ENCODE measurements at places on chromosomes 4 and X. TPM values are rescaled to one million over a fixed set of nuclear protein-coding genes. Genes with fewer than 3 reads are reported as not detected.

CXCL11 gene
- total RNA-seq: 1.2 TPM

GLA gene
- total RNA-seq: 19.9 TPM

STIM2 gene
- total RNA-seq: 30.5 TPM

LAS1L gene
- 35.0 TPM for total RNA-seq

SMARCA1 gene
- total RNA-seq: 50.3 TPM

- DNase-seq: peak; percentile 72
Observed at GRCh38 chr4:99383833-99384392, 31.4 kb upstream of the ADH1C start.

- no peak for DNase-seq
Observed at GRCh38 chr4:146346276-146346675, 131.9 kb downstream of the REELD1 start.

DNA sequence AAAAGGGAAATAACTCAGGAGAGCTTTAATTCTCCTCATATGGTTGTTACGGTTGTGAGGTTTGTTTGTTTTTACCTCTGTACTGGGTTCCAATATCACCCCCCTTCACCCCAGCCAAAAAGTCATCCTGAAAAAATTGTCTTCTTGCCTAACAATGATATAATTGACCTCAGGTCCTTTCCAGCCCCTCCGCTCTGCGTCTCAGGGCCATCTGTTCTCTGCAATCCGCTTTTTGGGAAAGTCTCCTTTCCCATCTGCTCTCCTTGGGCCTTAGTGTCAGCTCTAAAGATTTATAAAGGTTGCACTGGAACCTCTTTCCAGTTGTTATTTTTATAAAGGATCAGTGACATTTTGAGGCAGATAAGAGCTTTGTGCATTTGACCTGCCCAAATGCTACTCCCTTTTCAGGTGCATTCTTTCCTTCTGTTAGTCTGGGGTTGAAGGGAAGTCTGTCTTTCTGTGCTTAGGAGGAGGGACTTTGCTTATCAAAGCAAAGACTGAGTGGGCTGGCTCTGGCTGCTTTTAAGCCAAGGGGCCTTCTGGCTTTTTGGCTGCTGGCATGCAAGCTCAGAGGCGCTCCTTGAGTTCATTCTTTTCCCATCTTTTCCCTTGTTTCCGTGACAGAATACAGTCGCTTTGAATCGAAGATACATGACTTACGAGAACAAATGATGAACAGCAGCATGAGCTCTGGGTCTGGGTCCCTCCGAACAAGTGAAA is 34.1 kb downstream of the DLG3 start:
- no peak for DNase-seq

- no peak for DNase-seq
Observed at GRCh38 chrX:109372716-109373115, 109.2 kb downstream of the GUCY2F start.

GRCh38 chrX:47191331-47191730 is 2.3 kb upstream of the UBA1 start:
- DNase-seq: no peak

DNA sequence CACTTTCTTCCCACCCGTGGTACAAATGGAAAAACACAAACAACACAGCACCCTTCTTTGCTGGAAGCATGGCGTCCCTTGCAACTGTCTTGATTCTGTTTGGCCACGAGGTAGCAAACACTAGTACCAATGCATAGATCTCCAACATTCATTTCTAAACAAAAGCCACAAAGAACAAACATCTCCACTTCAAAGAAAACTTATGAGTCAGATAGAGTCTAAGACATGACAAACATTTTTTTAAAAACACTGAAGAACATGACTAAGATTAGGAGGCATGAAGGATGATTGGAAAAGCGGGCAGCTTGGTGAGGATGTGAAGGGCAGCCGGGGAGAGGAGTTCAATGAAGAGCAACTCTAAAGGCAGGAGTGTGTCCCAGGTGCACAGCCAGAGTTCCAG is 197.6 kb upstream of the FAM9B start:
- DNase-seq: no peak

GRCh38 chrX:132677233-132677716 is 188.4 kb upstream of the MBNL3 start:
- DNase-seq: no peak

GRCh38 chr4:4419896-4420295 is 33.0 kb downstream of the NSG1 start:
- DNase-seq: no peak

GRCh38 chr4:54783402-54784110 is 125.8 kb downstream of the KIT start:
- DNase-seq: no peak

DNA sequence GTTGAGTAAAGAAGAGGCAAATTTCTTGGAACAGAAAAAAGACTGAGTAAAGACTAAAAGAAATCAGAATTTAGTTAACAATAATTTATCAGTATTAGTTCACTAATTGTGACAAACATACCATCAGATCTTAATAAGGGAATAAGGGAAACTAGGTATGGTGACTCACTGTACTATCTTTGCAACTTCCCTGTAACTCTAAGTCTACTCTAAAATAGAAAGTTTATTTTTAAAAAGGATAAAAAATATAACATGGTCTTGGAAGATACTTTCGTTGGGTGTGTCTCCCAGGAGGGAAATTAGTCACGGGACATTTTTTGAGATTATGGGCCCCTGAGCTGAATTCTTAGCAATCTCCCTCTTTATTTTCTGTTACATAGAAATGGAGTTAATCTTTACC is 97.3 kb downstream of the EMCN start:
- no peak for DNase-seq

DNA sequence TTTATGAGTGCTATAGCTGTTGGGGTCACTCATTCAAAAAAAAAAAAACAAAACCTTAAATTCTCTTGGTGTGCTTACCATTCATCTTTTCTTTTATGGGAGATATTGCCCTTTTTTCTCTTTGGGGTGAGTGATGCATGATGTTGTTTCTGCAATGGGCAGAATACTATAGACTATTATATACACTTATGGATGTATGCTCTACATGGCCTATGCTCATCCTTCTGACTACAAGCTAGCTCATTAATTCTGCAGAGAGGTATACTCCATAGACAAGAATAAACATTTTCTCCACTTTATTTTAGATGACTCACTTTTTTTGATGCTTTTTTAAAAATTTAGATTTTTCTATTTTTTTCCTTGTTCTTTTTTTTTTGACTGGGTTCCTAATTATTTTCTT is 160.3 kb upstream of the ANK2 start:
- no peak for DNase-seq

DNA sequence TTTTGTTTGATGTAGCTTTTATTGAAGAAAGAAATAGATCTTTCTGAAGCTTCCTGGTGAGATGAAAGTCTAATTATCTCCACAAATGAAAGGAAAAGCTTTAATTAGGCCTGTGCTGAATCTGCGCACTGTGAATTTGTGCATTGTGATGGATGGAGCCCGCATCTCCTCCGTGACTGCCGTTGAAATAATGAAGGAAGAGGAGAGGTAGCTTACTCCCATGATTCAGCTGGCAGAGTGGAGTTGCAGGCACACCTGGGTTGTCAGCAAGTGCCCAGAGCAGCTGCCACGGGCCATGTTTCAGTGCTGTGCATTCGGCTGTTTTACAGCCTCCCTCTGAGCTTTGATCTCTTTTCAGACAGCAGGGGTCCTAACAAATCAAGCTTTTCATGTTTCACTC is 735.3 kb upstream of the TENM3 start:
- no peak for DNase-seq

- DNase-seq: no peak
Observed at GRCh38 chr4:93842601-93843252, 14.2 kb downstream of the ATOH1 start.

GRCh38 chr4:146333895-146334262 is 119.5 kb downstream of the REELD1 start:
- DNase-seq: no peak

DNA sequence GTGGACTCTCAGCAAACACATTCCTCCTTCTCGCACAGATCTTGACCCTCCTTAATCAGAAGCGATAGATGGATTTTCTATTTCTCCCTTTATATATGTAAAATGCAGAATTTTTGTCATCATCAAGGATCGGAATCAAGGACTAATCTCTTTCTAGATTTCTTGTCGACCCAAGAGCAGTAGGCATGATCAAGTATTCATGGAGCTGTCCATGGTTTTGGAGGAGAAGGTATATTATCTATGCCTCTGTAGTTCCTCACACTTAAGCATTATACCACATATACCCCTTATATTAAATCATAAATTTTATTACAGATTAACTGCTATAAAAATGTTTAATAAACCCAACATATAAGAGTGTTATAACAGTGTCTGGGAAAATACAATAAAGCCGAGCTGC is 886.8 kb downstream of the NLGN4X start:
- no peak for DNase-seq

GRCh38 chr4:184506527-184507121 is 32.3 kb upstream of the IRF2 start:
- no peak for DNase-seq

GRCh38 chr4:154740462-154740861 is 3.3 kb upstream of the LRAT start:
- no peak for DNase-seq
